Hippocampal formation (tissue), 2 donors: ENCODE measurements at places on chromosomes 1 and 21.

GRCh38 chr1:229046251-229046853 is 224.6 kb upstream of the RAB4A start:
- no peak for DNase-seq

DNA sequence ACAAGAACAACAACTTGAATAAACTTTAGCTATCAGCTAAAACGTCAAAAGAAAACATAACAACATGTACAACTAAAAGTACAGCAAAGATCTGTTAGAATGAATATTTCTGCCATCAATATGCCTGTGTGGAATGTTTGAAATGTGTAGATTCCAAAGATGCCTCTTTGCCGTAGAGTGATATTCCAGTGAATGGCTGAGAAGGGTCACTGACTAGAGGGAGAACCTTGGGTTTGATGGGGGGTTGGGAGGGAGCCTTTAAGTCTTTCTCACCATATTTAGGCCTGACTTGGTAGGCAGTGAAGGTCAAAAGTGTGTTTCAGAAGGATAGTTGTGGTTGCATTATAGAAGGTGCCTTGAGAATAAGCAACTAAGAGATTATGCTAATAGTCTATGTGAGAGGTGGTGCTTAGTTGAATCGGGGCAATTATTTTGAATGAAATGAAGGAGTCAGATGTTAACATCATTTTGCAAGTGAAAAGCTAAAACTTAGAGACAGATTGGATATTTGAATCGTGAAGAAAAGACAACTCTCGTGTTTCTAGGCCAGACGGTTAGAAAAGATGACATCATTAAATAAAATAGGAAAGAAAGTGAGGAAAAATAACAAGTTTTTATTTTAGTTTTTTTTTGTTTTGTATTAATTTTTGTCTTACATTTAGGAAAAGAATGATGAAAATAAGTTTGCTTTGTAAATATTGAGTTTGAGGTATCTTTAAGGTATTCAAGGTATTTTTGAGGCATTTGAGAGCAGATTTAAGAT is 53.8 kb downstream of the PLA2G4A start:
- DNase-seq, result no peak

DNA sequence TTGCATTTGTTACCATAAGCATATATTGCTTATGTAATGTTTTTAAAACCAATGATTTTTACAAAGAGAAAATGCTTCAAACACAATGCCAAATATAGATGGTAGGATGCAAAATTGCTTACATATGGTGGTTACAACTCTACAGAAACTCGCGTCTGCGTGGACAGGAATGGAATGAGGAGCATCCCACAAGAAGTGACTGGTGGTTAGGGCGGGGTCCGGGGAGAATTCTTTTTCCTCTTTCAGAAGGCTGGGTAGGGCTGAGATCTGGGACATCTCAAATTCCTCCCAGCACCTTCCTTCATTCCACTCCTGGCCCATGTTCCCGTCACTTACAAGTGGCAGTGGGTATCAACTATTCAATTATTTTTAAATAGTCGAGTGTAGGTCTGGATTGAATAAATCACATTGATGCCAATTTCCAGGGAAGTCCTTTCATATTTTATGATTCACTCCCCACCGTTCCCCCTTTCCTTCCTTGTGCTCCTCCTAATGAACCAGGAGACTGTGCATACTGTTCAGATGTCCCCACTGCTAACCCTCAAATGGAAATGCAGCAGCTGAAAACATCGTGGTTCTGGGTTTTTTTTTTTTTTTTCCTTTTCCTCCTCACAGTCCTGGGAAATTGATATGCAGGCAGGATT is 174.5 kb upstream of the POU3F1 start:
- DNase-seq, result no peak

DNA sequence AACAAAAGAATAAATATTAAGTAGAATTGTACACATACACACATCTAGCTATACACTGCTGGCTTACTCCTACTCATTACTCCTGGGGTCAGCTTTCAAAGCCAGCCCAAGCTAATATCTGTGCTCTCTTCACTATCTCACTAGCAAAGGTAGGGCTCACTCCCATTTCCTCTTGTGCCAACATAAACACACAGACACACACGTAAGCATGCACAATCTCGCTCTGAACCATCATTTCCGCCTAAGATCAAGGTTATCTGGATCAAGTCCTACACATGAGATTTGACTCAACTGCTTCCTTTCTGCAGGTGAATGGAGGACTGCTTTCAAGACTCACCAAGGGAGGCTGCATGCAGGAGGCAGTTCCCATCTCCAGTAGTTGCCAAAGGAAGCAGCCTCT is 28.8 kb upstream of the MTMR11 start:
- DNase-seq, result no peak

GRCh38 chr1:37931102-37931360 is 15.8 kb downstream of the INPP5B start:
- no peak for DNase-seq

DNA sequence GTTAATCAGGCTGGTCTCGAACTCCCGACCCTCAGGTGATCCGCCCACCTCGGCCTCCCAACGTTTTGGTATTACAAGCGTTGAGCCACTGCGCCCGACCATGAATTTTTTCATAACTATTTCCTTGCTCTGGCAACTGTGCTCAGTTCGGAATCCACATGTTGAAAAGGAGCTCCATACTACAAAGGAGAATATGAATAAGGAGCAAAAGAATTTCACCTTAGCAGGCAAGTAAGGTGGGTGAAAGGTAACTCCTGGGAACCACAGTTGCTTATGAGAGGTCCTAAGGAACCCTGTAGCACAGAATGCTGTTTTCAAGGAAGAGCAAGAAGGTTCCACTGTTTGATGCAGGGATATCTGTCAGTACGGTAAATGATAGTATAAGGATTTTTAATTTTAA is 29.9 kb upstream of the NADK start:
- no peak for DNase-seq

DNA sequence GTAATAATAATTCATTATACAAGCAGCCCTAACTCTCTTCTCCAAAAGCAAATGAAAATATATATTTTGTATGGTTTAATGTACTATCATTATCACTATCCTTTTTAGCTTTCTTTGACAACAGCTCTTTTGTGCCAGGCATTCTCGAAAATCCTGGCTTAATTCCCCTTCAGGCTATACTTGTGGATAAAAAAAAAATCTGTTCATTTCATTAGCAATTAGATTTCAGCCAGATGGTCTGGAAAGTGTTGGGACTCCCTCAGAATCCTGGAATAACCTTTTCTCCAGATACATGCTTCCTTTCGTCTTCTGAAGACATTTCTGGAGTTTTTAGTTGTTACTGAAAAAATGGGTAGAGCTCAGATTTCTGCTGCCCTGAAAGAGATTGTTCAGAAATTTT is 83.4 kb upstream of the PLPPR4 start:
- DNase-seq, result no peak

- DNase-seq, result no peak
Observed at GRCh38 chr1:51433972-51434510, 85.0 kb downstream of the EPS15 start.

- no peak for DNase-seq
Observed at GRCh38 chr1:166952002-166952746, 23.2 kb downstream of the ILDR2 start.
